ENCODE measurements at places on chromosomes 16 and 17.

- no peak overlapping the region for H3K27ac ChIP-seq
- H3K4me3 ChIP-seq = no peak overlapping the region
- H3K36me3 ChIP-seq = no peaks in the 10 kb centered on the region
Measured at GRCh38 chr16:77674888-77675287, 47.4 kb upstream of the NUDT7 start.

DNA sequence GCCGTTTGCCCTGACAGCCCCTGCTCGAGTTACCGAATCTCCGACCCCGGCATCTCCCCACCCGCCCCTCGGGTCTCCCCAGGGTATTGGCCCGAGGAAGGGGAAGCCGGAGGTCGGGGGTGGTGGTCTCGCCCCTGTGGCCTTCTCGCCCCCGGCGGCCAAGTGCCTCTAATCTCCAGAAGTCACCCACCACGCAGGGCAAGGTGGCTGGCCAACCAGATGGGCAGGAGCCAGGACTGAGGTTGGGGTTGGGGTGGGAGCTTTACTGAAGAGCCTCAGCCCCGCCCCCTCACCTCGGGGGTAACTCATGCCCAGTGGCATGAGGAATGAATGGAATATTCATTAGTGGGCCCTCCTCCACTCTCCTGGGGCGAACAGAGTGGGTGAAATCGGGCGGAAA is 637 bp downstream of the DHRS11 start:
- H3K4me3 ChIP-seq = peak overlapping the region; percentile 96
- peak overlapping the region; percentile 84 for H3K27ac ChIP-seq

DNA sequence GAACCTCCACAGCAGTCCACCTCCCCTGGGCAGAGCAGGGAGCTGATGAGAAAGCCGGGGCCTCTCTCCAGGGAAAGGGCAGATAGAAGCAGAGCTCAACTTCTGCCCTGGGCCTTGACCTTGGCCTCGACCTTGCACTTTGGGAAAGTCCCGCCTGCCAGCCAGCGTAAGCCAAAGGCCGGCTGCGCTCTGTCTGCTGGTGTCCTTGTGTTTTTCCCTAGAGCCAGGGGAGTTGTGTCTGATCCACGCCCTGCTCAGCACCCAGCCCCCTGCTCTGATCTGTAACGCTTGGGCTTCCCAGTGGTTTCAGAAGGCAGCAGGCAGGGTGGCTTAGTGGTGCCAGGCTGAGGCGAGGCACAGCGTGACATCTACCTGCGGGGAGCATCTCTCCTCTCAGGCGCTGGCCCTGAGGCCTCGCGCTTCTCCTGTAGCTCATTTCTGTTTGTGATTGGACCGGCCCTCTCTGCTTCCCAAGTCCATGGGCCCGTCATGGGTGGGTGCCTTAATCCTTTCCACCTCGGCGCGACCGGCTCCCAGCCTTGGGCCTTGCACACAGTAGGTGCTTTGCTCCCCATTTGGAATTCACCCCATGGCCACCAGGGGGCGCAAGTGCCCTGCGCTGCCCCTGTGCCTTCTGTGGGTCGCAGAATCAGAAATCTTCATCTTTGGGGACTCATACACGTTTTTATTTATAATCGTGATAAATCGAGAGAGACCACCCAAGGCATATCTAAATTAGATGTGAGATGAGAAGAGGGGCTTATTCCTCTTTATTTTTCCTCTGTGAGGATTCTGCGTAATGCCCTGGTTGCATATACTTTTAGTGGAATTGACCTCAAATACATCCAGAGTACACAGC is 24.2 kb downstream of the SGSH start:
- H3K27me3 ChIP-seq = peaks cover 63% of the 10 kb centered on the region
- no peak overlapping the region for H3K27ac ChIP-seq
- DNase-seq = peak; percentile 48
- peaks cover 44% of the 10 kb centered on the region for H3K4me1 ChIP-seq

- H3K4me1 ChIP-seq = no peaks in the 10 kb centered on the region
- H3K27me3 ChIP-seq = no peaks in the 10 kb centered on the region
- H3K4me3 ChIP-seq = no peak overlapping the region
- DNase-seq = no peak
Measured at GRCh38 chr16:62149631-62150030, 113.4 kb upstream of the CDH8 start.

- DNase-seq = peak; percentile 39
- no peak overlapping the region for H3K27ac ChIP-seq
Measured at GRCh38 chr16:49608779-49609178, 235.2 kb downstream of the C16orf78 start.

DNA sequence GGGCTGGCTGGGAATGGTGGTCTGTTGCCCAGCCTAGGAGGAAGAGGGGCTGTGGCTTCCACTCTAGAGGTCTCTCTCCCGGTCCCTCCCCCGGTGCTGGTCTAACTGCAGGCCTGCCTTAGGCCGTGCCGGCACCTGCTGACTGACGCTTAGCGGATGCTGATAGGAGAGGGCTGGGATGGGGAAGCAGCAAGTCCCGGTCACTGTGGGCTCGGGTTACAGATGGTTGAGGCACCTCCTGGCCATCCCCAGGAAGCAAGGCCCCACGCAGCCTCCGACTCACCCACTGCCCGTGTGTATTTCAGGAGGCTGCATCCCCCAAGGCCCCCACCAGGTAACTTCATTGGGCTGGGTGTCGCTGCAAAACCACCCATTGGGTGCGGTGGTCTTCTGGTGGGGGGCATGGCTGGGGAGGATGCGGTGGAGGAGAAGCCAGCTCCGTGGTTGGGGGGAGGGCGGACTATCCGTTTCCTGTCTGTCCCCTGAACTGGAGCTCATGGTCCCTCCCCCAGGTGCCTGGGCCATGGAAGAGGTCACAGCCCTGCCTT is 278.9 kb downstream of the SEC14L1 start:
- peaks cover 50% of the 10 kb centered on the region for H3K4me1 ChIP-seq
- no peaks in the 10 kb centered on the region for H3K27me3 ChIP-seq
- DNase-seq = peak; percentile 24
- H3K4me3 ChIP-seq = no peak overlapping the region
- H3K36me3 ChIP-seq = peaks cover 46% of the 10 kb centered on the region

DNA sequence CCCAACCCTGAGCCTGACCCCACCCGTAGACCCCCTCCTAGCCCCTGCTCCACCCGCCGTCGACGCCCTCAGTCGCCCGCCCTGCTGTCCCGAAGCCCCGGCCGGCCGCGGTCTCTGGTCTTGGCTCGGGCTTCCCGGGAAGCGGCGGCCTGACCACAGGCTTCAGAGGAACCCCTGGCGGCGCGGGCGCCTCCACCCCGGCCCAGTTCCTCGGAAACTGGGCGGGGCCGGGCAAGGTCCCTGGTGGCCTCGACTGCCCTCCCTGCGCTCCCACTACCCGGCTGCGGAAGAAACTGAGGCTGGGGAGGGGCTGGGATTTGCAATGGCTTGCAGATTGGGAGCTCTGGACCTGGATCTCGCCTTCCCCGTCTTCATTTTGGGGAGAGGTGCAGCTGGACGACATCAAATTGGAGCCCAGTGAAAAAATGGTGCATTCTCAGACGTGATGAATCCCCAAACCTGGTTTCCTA is 692 bp upstream of the SOCS1 start:
- H3K27ac ChIP-seq = peak overlapping the region; percentile 93
- H3K27me3 ChIP-seq = no peaks in the 10 kb centered on the region
- H3K4me3 ChIP-seq = peak overlapping the region; percentile 87
- H3K4me1 ChIP-seq = peaks cover 81% of the 10 kb centered on the region

- peaks cover 16% of the 10 kb centered on the region for H3K4me1 ChIP-seq
- H3K27me3 ChIP-seq = no peaks in the 10 kb centered on the region
- H3K4me3 ChIP-seq = no peak overlapping the region
- no peak overlapping the region for H3K27ac ChIP-seq
Measured at GRCh38 chr17:27906226-27906580, 13.0 kb upstream of the LYRM9 start.

- H3K4me3 ChIP-seq = no peak overlapping the region
- no peak overlapping the region for H3K27ac ChIP-seq
- H3K27me3 ChIP-seq = peaks cover 20% of the 10 kb centered on the region
Measured at GRCh38 chr17:17355426-17355825, 52.3 kb downstream of the NT5M start.

DNA sequence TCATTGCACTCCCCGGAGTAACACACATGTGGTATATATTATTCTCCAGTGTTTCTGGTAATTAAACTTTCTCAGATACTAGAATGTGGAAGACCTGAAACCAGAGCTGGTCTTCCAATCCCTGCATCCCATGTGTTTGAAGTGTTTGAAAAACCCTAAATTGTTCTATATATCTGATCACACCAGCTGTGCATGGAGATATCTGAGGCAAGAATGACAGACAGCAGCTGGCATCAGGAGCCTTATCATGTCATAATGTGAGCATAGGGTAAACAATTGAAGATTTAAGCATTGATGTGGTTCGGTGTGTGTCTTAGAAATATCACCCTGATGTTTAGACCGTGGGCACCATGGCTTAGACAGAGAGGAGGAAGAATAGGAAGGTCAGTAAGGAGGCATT is 251.0 kb downstream of the CDH11 start:
- H3K4me3 ChIP-seq = no peak overlapping the region
- H3K27ac ChIP-seq = no peak overlapping the region
- no peaks in the 10 kb centered on the region for H3K36me3 ChIP-seq
- no peaks in the 10 kb centered on the region for H3K4me1 ChIP-seq
- no peaks in the 10 kb centered on the region for H3K27me3 ChIP-seq

DNA sequence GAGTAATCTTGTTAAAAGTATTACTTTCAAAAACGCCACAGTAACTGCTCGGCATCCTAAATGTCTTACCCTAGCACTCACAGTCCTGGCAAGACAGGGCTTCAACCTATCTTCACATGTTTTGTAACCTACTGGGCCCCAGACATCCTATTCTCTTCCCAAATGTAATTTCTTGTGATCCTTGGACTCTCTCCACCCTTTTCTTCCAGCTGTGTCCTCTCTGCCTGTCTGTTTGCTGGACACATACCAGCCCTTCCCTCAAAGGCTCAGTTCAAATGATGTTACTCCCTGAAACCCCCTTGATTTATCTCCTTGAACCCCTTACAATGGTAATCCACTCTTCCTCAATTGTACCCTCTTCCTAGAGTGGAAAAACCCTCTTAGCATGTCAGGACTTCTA is 60.1 kb upstream of the CNEP1R1 start:
- no peaks in the 10 kb centered on the region for H3K36me3 ChIP-seq
- no peak for DNase-seq
- H3K4me1 ChIP-seq = peaks cover 10% of the 10 kb centered on the region
- H3K4me3 ChIP-seq = no peak overlapping the region
- H3K27me3 ChIP-seq = peaks cover 19% of the 10 kb centered on the region

- H3K4me3 ChIP-seq = no peak overlapping the region
- H3K4me1 ChIP-seq = peaks cover 58% of the 10 kb centered on the region
- H3K27ac ChIP-seq = peak overlapping the region; percentile 33
- H3K36me3 ChIP-seq = peaks cover 39% of the 10 kb centered on the region
Measured at GRCh38 chr16:2529061-2529931, 1.9 kb downstream of the CEMP1 start.

DNA sequence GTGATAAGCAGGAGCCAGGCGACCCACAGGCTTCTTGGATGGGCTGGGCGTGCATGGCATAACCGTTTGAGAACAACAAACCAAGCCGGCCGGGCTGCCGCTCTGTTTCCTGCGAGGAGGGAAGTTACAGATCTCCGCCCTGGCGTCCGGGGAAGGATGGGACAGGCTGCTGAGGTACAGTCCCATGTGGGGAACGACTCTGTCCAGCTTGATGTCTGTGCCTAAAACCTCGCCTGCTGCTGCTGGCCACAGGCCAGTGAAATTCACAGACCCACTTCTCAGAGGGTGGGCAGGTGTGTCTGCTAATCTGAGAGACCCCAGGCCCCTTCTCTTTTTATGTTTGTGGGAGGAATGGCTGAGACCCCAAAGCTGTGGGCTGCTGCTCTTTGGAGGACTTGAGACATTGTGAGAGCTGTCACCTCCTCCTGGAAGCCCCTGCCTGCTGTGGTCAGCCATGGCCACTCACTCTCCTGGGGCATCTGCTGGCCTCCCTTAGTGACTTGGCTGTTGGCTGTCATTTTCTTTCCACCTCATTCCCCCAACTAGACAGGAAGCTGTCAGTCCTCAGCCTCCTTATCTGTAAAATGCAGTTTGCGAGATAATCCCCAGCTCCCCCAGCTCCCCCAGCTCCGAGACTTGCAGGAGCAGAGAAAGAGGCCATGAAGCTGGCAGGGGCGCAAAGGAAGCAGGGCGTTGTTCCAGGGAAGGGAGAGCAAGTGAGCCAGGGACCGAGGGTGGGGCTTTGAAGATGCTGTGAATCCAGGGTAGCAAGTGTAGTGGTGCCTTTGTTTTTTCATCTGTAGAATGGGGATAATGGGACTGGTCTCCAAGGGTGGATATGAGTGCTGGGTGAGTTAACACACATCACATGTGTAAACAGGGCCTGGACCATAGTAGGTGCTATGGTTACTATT is 51.0 kb downstream of the CMIP start:
- H3K4me3 ChIP-seq = no peak overlapping the region
- no peak overlapping the region for H3K27ac ChIP-seq
- DNase-seq = no peak
- H3K27me3 ChIP-seq = no peaks in the 10 kb centered on the region

DNA sequence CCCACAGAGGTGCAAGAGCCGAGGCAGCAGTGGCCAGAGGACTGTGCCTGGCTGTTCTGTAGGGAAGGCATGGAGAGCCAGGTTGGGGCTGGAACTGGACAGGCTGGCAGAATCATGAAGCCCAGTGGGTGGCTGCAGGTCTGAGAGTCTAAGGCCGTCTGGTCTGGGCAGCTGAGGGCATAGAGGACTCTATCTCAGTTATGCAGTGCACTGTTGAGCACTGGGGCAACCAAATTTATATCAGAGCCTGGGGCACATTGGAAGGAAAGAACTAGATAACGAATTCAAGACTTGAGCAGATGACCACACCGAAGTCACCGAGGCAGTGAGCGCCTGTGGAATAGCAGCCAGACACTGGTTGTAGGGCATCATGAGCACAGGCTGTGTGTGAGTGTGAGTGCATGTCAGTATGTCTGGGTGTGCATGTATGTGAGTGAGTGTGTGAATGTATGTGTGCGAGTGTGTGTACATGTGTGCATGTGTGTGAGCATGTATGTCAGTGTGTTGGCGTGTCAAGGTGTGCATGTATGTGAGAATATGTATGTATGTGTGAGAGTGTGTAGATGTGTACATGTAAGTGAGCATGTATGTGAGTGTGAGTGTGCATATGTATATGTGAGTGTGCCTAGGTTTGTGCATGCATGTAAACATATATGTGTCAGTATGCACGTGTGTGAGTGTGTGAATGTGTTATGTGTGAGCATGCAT is 37.0 kb downstream of the RGS9 start:
- H3K27me3 ChIP-seq = peaks cover 13% of the 10 kb centered on the region
- no peaks in the 10 kb centered on the region for H3K4me1 ChIP-seq
- H3K36me3 ChIP-seq = no peaks in the 10 kb centered on the region
- H3K4me3 ChIP-seq = no peak overlapping the region
- DNase-seq = no peak

DNA sequence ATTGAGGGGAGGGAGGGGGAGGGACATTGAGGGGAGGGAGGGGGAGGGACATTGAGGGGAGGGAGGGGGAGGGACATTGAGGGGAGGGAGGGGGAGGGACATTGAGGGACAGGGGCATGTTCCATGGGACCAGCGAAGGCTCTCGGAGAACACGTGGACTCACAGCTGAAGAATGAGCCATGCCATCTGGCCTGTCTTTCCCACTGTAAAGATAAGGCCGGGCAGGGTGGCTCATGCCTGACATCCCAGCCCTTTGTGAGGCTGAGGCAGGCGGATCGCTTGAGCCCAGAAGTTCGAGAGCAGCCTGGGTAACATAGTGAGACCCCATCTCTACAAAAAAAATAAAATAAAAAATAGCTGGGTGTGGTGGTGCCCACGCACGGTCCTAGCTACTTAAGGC is 32.5 kb downstream of the RPH3AL start:
- H3K4me3 ChIP-seq = no peak overlapping the region
- H3K27ac ChIP-seq = no peak overlapping the region
- no peak for DNase-seq

Measured in HepG2 (cell line).